NCI-H1694 treated with DMSO at 0.1 percent for 48 hours (cell line): ENCODE measurements at places on chromosomes 3 and 15.

GRCh38 chr3:13544951-13545651 is 3.8 kb upstream of the FBLN2 start:
- DNase-seq: no peak

GRCh38 chr15:66388576-66388975 is 1.9 kb downstream of the MAP2K1 start:
- DNase-seq: no peak

DNA sequence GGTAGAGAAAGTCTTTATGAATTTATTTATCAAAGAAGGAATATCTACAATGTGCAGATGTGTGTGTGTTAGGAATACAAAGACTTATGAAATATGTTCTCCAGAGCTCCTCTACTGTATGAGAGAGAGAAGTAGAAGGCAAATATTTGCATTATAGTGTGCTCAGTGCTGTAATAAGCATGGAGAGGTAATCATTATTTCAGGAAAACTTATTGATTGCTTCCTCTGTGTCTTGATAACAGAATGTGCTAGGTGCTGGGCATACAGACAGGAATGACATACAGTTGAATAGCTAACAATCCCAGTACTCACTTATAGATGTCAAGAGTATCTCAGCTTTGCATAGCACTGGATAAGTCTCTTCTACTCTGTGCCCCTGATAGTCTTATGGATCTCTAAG is 30.2 kb downstream of the ATG7 start:
- DNase-seq: no peak

DNA sequence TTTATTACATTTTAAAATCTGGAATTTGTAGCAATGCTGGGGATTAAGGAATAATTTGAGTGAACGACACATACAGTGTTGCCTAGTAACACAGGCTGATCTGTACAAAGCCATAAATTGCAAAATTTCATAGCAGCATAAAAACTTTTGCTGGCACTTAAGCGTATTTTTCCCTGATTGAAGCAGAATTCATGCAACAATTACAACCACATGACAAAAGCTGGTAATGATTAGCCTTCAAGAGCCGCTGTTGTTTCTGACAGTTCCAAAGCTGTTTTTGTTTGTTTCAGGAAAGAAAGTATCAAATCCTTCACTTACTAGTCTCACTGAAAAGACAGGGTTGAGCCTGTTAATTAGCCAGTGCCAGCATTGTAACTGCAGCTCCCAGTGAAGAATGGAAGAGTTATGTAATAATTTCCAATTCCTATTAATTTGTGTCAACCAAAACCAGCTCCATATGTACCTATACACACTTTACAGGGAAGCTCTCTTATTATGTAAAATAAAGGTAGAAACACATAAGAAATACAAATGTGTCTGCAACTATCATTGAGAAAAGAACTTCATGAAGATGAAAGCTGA is 60.7 kb downstream of the AGTR1 start:
- no peak for DNase-seq

DNA sequence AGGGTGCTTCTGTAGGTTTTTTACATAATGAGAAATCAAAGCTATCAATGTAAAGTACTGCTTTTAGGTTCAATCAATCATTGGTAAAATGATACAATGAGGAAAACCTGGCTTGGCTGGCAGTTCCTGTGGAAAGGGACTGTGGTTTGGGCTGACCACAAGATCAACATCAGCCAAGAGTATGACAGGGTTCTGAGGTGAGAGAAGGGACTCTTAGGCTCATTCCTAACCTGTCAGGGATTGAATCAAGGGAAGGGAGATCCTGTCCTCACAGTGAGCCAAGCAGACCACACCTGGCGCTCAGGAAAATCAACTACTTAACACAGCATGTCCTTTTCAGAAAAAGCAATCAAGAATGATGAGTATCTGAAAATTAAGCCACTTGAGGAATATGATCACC is 111.1 kb downstream of the MAGI1 start:
- DNase-seq: no peak

- DNase-seq: no peak
Observed at GRCh38 chr3:149815321-149815720, 2.3 kb downstream of the RNF13 start.

- DNase-seq: no peak
Observed at GRCh38 chr3:12544652-12545472, 437 bp downstream of the MKRN2OS start.

GRCh38 chr15:91320101-91320500 is 220.0 kb downstream of the SV2B start:
- no peak for DNase-seq

- DNase-seq: no peak
Observed at GRCh38 chr15:101808201-101808600, 3.8 kb upstream of the OR4F15 start.

GRCh38 chr3:188294823-188295487 is 141.0 kb downstream of the LPP start:
- DNase-seq: no peak

DNA sequence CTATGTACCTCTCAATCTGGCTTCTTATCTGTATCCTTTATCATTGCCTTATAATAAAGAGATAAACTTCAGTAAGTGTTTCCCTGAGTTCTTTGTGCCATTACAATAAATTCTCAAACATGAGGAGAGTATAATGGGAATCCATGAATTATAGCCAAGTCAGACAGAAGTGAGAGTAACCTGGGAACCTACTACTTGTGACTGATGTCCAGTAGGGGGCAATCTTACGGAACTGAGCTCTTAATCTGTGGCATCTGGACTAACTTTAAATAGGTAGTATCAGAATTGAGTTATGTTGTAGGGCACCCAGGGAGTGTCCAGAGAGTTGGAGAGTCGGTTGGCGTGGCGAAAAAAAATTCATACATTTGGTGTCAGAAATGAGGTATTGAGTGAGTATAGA is 542.6 kb downstream of the ZBBX start:
- DNase-seq: peak; percentile 18

DNA sequence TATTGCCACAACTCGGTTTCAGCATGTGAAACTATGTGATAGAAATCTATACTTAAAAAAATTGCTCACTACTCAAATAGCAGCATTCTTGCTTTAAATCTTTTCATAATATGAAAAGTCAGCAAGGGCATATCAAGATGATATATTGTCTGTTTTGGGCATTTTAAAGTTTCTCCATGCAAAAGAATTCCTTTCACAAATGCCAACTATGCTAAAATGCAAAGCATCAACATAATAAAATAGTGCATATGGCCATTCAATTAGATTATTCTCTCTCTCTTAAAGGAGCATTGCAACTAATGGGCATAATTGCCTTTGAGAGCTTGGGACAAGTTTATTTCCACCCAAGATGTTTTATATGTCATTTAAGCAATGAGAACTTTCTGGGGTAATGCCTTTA is 475.1 kb downstream of the ZPLD1 start:
- no peak for DNase-seq

GRCh38 chr15:68301301-68301700 is 23.8 kb downstream of the FEM1B start:
- no peak for DNase-seq

DNA sequence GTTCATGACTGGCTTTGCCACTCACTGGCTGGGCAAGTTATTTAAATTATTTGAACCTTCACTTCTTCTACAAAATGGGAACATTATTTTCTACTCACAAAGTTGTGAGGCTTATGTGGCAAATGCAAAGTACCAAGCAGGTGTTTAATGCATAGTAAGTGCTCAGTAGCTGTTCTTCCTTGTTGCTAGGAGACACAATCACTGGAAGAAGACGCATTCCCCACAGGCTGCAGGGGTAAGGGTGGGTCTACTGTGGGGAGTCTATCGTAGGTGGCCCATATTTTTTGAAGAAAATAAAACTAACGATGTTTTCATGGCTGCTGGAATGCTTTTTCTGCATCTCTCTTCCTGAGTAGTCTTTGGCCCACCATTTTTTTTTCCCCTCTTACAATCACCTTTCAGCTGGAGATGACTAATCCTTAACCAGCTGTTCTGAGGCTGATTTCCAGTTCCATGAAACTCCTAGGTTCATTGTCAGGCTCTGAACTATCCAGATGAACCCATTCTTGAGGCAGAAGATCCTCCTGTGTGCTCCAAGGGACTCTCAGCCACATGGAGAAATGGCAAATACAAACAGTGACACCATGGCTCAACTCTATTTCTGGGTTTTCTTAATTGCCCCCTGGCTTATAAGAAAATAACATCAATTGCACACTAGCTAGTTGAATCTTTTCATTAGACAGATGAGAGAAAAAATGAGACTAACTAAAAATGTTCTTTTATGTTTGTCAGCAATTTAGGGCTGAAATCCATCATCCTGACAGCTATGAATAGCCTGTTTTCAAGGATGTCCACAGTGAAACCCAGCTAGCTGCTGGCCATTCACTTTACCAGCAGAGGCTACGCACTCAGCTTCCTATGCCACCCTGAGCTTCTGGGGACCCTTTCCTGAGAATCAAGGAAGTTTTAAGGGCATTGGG is 108.3 kb upstream of the ETV5 start:
- DNase-seq: no peak

DNA sequence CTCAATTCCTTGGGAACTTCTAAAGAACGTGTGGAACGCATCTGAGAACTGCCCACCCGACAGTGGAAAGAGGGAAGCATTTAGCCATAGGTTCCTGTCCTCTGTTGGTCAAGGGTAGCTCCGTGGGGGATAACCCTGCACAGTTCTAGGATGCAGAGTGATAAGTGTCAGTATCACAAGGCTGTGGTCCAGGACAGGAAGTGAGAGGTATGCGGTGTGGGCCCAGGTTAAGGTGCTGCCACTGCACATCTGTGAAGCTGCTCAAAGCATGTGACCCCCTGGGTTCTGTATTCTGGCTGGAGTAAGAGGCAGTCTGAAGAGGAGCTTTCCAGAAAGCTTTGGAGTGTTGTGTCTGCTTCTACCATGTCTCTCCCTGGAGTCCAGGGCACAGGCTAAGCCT is 51.7 kb upstream of the HES1 start:
- DNase-seq: no peak

DNA sequence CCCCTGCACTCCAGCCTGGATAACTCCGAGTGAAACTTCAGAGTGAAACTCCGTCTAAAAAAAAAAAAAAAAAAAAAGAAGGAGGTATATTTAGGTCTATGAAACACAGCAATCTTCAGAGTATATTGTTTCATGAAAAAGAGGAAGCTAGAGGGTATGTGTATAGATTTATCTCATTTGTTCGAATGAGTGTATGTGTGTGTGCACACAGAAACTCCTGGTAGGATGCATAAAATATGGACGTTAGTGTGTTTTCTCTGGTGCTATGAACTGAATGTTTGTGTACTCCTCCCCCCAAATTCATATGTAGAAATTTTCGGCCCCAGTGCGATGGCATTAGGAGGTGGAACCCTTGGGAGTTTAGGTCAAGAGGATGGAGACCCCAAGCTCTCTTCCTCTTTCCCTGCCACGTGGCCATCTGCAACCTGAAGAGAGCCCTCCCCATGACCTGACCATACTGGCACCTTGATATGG is 98.6 kb upstream of the KLF13 start:
- no peak for DNase-seq

DNA sequence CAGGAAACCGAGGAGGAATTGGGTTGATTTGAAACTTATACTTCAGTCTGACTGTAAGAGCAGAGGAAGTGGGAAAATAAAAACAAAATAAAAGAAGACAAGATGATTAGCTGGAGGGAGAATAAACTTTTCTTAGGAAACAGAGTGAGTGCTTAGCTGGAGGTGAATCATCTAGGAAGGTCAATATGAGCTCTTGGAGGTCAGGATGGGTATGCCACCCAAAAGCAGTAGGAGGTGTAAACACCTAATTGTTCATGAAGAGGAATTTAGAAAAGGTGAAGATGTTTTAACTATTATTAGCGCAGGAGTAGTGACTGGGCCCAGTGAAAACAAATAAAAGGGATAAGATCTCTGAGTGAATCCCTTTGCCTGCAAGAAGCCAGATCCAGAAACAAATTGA is 39.9 kb upstream of the ARL14 start:
- no peak for DNase-seq

GRCh38 chr3:8768364-8769087 is 887 bp downstream of the OXTR start:
- no peak for DNase-seq

GRCh38 chr3:68256635-68257223 is 602.3 kb upstream of the SUCLG2 start:
- no peak for DNase-seq

DNA sequence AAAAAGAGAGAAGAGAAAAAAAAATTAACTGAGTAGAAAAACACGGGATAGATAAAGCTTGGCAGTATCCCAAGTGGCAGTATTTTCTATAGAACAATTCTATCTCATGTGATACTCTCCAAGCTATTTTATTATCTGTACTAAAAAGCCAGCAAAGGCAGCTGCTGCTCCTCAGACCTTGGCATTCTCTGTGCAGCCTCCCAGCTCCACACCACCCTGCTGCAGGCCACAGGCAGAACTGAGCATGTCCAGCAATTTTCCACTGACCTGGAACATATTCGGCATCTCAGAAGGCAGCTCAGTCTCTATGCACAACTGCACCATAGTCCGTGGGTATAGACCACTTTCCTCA is 1161.4 kb downstream of the IGSF11 start:
- no peak for DNase-seq
